ENCODE measurements at places on chromosomes 12 and 14. TPM values are rescaled to one million over a fixed set of nuclear protein-coding genes. Genes with fewer than 3 reads are reported as not detected.
A peak's percentile ranks its signal among the peaks of the same experiment; 100 is the strongest.

The MANSC4 gene
- not detected for total RNA-seq

- DNase-seq, result no peak
These were observed 78.3 kb downstream of the AACS start for GRCh38 chr12:125143491-125143890.

DNA sequence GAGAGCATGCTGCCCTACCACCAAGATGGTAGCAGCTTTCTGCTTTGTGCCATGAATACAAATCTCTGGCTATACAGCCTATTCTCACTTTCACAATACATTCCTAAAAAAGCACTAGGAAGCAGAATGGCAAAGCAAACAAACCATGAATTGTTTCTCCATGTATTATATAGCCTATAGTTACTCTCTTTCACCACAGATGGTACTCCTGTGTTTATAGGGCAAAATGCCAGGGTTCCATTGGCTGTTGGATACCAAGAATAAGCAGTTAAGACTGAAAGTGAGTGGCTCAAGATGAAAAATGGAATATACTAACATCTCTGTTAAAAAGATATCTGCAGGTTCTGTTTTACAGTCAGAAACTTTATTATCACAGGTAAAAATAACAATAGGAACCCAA is 11.1 kb downstream of the ARF3 start:
- DNase-seq, result no peak

DNA sequence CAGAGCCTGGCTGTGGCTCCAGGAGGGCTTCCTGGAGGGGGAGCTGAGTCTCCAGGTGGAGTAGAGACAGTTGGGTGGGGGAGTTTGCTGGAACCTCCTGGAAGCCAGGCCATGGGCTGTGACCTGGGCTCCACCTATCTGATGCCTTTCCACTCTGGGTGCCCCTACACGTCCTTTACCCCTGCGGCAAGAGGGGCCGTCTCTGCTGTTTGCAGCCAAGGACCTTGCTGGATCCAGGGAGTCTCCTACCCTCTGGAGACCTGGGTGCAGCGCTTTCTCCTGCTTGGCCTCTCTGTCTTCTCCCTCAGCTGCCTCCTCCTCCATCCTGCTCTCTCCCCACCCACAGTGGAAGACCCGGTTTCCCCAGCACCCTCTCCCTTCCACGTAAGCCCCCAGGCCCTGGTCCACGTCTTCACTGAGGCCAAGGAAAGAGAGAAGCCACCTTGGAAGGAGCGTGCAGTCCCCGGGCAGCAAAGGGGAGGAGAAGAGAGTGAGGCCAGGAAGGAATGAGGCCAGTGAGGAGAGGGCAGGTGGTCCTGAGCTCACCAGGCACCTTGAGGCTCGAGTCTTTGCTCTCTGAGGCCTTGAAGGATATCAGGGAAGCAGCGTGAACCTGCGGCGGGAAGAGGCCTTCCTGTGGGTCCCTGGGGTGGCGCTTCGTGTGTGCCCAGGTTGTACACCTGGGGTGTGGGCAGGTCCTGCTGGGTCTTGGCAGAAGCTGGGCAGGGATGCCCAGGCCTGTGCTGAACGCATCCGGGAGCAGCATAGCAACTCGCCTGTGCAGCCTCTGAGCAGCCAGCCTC is 294.3 kb upstream of the RTL1 start:
- DNase-seq, result peak; percentile 35

All from lower lobe of right lung (tissue), 2 donors.